ENCODE measurements at places on chromosomes 5 and 9. TPM values are rescaled to one million over a fixed set of nuclear protein-coding genes. Genes with fewer than 3 reads are reported as not detected.

The C9orf152 gene
- total RNA-seq, result not detected

The ARHGEF28 gene
- total RNA-seq, result 0.91 TPM

The B4GALT1 gene
- total RNA-seq, result 17.8 TPM

The DIPK1B gene
- 49.2 TPM for total RNA-seq

The PLCXD3 gene
- total RNA-seq, result 0.07 TPM

The GMCL2 gene
- total RNA-seq, result not detected

The GRXCR2 gene
- total RNA-seq, result not detected

The PROB1 gene
- total RNA-seq, result 2.2 TPM

The EPB41L4A gene
- 10.8 TPM for total RNA-seq

The PCDHGA8 gene
- total RNA-seq, result 0.43 TPM

The PRLR gene
- total RNA-seq, result 0.64 TPM

The MBLAC2 gene
- total RNA-seq, result 7.3 TPM

The SEMA5A gene
- total RNA-seq, result 31.9 TPM

The HSD17B3 gene
- total RNA-seq, result not detected

The ERAP2 gene
- total RNA-seq, result not detected

The FBP1 gene
- 0.80 TPM for total RNA-seq

The GABRG2 gene
- total RNA-seq, result 2.8 TPM

The FOXD4L3 gene
- total RNA-seq, result not detected

The PCDHA7 gene
- total RNA-seq, result 2.3 TPM

The S1PR3 gene
- 7.5 TPM for total RNA-seq

The SPINK7 gene
- not detected for total RNA-seq

The SYNPO gene
- total RNA-seq, result 1.5 TPM

The NTNG2 gene
- 2.4 TPM for total RNA-seq

The PTPRD gene
- 139 TPM for total RNA-seq

The RAD1 gene
- 43.6 TPM for total RNA-seq

The SGTB gene
- total RNA-seq, result 15.0 TPM

The SPZ1 gene
- not detected for total RNA-seq

The SPINK6 gene
- not detected for total RNA-seq

The TNC gene
- total RNA-seq, result 0.30 TPM

The FKTN gene
- total RNA-seq, result 18.3 TPM

The TRIM7 gene
- total RNA-seq, result not detected

The MARVELD2 gene
- 0.36 TPM for total RNA-seq

The SPINK13 gene
- total RNA-seq, result not detected

The TMEM141 gene
- total RNA-seq, result 31.0 TPM

The SEC24A gene
- 21.6 TPM for total RNA-seq

The FAM221B gene
- total RNA-seq, result 0.19 TPM

The FCHO2 gene
- total RNA-seq, result 14.6 TPM

The HTR1A gene
- not detected for total RNA-seq

The IFNA13 gene
- total RNA-seq, result not detected

The SPINK4 gene
- total RNA-seq, result not detected

The COL15A1 gene
- total RNA-seq, result 0.33 TPM

The CDC23 gene
- 56.9 TPM for total RNA-seq

The ADRB2 gene
- total RNA-seq, result 0.11 TPM

The LOX gene
- 1.4 TPM for total RNA-seq

The AMBP gene
- total RNA-seq, result not detected

The HEXB gene
- 54.3 TPM for total RNA-seq

The NEUROG1 gene
- 7.3 TPM for total RNA-seq

The TPPP gene
- 2.7 TPM for total RNA-seq
